NCI-H748 treated with DMSO at 0.1 percent for 48 hours (cell line): ENCODE measurements at places on chromosomes 11 and 22.
A peak's percentile ranks its signal among the peaks of the same experiment; 100 is the strongest.

DNA sequence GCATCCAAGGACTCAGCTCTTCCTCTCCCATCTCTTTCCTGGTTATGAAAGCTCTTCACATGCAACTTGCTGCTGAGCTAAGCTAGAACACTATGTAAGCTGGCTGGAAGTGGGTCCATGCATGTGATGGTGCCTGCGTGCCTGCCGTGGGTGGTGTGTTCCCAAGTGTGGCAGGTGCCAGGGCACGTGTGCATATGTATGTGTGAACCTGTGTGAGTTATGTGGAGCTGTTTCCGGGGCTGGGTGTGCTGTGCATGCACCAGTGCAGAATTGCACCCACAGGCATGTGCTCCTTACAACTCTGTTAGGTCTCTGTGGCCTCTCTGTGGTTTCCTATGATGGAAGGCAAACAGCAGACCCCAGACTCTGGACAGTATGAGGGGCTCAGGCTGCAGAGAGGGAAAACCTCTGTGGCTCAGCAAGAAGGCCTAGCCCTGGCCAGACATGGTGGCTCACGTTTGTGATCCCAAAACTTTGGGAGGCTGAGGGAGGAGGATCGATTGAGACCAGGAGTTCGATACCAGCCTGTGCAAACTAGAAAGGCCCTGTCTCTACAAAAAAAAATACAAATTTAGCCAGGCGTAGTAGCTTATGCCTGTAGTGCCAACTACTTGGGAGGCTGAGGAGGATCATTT lies 4.1 kb upstream of the P2RY6 start:
- DNase-seq: no peak

DNA sequence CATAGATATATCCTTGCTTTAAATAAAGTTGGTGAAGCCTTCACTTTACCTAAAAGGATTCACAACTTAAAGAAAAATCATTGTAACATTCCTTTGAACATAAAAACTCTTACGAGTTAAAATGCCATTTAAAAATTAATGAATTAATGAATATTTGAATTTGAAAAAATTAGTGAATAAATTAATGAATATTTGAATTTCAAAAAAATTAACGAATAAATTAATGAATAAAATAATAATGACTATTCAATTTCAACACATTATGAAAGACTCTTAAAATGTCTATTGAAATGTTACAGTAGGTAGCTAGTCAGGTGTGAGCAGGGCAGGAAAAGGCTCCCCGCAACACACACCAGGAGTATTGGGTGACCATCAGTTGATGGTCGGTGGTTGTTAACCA lies 22.9 kb downstream of the ARHGAP20 start:
- no peak for DNase-seq

DNA sequence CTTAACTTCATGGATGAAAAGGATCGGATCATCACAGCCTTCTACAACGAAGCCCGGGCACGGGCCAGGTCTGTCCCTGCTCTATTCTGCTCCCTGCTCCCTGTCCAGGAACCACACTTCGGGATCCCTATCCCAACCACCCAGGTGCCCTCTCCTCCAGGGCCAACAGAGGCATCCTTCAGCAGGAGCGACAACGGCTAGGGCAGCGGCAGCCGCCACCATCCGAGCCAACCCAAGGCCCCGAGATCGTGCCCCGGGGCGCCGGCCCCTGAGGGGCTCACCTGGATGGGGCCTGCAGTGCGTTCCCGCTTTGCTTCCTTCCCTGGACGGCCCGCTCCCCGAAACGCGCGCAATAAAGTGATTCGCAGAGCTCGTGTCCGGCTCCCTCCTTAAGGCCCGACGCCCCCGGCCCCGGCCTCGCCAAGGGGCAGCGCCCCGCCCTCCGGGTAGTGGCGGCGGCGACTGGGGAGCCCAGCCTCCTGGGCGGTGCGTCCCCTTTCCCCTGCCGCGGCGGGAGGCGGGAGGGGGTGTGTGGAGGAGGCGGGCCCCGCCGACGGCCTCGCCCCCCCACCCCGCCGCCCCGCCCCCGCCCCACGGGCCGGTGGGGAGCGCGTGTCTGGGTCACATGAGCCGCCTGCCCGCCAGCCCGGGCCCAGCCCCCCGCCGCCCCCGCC lies at the start of gene VEGFB:
Gene VEGFB (plus strand): TSS at position 672 of the 674 bp plus-strand sequence. CDS start 250 bp downstream, outside the sequence.
- no peak for DNase-seq

- no peak for DNase-seq
These were observed 1.5 kb upstream of the GRAMD4 start for GRCh38 chr22:46618667-46619066.

DNA sequence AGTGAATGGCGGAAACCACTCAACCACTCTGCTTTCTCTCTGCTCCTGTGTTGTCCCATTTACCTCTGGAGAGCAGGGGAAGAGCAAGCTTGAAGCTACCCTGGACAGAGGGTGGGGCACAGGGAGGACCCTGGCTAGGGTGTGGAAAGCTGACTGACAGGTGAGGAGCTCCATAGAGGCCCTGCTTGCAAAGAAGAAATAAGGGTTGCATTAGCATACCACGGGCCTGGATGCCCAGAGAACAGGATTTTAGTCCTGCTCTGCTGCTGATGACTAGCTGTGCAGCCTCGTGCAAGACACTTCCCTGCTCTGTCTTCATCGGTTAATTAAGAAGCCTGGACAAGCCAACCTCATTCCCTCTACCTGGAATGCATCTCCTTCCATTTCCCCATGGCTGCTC lies 135.0 kb downstream of the BUD13 start:
- no peak for DNase-seq

- DNase-seq: no peak
These were observed 262.1 kb downstream of the DDX10 start for GRCh38 chr11:108926841-108927577.

DNA sequence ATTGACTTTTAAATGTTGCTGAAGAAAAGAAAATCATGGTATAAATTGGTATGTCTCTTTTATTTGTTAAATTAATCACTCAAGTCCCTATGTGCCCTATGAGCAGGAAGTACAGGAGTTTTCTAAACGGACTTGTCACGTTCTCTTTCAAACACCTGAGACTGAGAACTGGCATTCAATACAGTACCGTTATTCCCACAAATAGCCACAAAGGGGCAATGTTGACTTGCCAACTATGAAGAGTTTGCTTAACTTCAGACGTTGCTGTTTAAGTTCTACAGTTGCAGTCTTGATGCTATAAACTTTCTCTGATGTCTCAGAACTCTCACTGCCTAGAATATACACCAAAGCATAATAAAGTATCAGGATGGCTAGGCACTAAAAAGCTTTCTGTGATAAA lies 7.6 kb downstream of the OR56A1 start:
- peak; percentile 36 for DNase-seq

- no peak for DNase-seq
These were observed 1.1 kb upstream of the CHRM4 start for GRCh38 chr11:46392421-46393230.

- DNase-seq: no peak
These were observed 716 bp downstream of the AMOTL1 start for GRCh38 chr11:94768602-94769541.

GRCh38 chr22:50607659-50608020 lies 7.0 kb downstream of the MAPK8IP2 start:
- DNase-seq: no peak

DNA sequence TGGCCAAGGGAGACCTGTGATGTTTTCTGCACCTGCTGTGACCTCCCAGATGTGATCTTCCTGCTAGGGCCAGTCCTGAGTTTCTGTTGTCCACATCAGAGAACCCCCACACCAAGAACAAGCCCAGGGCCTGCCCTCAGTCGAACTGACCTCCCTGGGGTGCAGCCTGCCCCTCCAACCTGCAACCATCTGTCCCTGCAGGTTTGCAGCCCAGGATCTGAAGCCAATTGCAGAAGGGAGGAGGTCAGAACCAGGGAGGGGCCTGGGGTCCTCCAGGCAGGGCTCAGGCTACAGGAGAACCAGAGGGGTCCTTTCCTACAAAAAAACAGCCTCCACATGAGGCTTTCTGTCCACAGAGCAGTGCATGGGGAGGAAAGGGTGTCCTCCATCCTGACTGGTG lies 807 bp downstream of the TRIM3 start:
- DNase-seq: no peak

DNA sequence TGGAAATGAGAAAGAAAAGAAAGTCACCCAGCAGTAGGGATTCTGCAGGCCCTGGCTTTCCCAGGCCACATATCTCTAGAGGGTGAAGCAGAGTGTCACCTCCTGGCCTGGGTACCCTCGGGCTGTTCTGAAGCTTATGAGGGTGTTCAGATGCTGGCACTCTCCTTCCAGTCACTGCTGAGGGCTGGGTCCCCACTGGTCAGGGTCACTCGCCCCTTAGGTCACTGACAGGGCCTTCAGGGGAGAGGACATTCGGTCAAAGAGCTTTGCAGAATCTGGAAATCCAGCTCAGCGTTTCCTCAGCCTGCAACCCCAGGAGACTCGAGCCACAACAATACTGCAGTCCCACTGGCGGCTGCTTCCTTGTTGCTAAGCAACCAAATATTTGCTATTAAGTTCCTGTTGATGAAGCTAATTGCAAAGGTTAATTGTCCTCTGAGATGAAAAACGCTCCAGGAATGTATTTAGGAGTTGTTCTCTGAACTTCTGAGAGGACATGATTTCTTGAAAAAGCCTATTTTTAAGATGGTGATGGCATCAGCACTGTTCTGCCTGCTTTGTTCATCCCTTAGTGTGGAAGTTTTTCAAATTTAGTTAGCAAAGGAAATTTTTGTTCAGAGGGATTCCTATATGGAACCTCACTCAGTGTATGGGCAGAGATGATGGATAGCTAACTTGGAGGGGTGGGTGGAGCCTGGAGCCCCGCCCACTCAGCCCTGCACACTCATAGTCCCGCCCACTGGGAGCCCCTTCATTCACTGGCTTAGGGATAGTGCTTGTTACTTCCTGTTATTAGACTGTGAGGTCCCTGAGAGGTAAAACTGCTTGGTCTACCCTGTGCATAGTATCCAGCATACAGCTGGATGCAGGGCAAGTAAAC lies 109.2 kb downstream of the CSNK2A3 start:
- peak; percentile 86 for DNase-seq

GRCh38 chr11:93906486-93906885 lies 56.1 kb upstream of the VSTM5 start:
- no peak for DNase-seq

DNA sequence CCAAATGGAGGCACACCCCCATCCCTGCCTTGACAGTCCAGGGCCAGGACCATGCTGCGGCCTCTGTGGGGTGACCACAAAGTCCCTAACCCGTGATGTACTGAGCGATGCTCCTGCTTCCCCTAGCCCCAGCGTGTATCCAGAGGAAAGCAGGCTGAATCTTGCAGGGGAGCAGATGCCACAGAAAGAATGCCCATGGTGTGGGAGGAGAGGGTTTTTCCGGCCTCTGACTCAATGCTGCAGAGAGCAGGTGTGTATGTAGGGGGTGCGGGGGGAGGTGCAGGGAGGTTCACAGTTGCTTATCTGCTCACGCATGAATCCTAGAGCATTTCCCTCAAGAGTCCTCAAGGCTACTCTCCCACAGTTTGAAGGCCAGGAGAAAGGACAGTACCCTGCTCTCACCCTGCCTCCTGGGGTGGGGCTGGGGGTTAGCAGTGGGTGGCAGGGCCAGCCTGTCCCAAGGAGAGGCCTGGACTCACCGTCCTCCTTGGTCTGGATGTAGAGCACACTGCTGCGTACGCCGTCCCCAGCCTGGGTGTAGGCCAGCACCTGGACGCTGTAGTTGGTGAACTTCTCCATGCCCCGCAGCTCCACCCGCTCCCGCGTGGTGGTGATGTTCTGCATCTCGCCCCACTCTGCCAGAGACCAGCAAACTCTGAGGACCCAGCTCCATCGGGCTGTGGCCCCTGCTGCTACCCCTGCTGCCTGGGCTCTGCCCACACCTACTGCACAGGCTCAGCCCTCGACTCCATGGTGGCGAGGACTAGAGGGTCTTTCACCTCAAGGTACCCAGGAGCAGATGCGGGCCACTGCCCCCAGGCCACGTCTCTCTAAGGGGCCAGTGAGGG lies 130.8 kb downstream of the CEP164 start:
- no peak for DNase-seq

DNA sequence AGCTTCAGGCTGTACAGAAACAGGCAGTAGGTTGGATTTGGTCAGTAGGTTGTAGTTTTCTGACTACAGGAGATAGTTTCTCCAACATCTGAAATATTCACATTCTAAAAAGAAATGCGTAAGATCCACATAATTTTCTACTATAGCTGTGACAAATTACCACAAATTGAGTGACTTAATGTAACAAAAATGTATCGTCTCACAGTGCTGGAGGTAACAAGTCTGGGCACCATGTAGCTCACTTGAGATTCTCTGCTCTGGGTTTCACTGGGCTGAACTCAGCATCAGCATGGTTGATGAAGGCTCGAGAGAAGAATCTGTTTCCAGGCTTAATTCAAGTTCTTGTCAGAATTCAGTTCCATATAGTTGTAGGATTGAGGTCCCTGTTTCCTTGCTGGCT lies 350.9 kb upstream of the CCDC179 start:
- no peak for DNase-seq

- DNase-seq: no peak
These were observed 23.8 kb downstream of the CSNK2A3 start for GRCh38 chr11:11329062-11329806.

GRCh38 chr11:126585774-126586491 lies 230.4 kb downstream of the ST3GAL4 start:
- peak; percentile 85 for DNase-seq

DNA sequence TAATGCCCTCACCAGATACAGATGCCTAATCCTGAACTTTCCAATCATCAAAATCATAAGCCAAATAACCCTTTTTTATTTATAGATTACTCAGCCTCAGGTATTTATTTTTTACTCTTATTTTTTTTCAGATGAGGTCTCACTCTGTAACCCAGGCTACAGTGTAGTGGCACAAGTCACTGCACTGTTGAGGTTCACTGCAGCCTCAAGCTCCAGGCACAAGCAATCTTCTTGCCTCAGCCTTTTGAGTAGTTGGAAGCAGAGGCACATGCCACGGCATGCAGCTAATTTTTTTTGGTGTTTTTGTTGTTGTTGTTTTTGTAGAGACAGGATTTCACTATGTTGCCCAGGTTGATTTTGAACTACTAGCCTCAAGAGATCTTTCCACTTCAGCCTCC lies 49.5 kb downstream of the TTC28 start:
- no peak for DNase-seq

GRCh38 chr11:76054330-76054729 lies 152.0 kb downstream of the WNT11 start:
- no peak for DNase-seq

DNA sequence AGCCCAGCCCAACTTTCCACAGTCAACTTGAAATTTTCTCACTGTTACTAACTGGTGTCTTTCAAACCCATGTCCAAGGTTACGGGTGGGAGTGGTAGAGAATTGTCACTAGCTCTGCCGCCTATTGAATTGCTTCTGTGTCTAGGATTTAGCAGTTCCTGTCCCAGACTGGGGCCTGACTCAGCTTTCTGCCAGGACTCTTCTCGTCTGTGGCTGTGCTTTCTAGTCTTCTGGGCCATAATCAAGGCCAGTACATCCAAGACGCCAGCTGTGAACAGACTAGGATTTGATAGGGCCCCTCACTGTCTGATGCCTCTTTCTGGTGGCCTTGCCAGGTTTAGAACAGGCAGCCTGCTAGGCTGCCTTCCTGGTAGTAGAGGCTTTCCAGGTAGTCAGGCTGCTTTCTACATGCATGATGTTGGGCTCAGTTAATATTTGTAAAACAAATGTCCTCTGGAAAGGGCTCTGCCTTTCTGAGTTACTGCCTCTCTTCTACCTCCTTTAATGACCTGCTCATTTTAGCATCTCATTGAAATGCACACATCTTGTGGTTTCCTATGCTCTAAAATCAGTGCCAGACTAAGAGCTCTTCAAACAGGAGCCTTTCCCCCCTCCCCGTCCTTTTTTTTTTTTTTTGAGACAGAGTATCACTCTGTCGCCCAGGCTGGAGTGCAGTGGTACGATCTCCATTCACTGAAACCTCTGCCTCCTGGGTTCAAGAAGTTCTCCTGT lies 13.1 kb upstream of the HIKESHI start:
- no peak for DNase-seq
